ENCODE measurements at places on chromosomes 7 and 10.

GRCh38 chr10:24639124-24639523, 84.6 kb downstream of the ARHGAP21 start:
- DNase-seq = no peak

DNA sequence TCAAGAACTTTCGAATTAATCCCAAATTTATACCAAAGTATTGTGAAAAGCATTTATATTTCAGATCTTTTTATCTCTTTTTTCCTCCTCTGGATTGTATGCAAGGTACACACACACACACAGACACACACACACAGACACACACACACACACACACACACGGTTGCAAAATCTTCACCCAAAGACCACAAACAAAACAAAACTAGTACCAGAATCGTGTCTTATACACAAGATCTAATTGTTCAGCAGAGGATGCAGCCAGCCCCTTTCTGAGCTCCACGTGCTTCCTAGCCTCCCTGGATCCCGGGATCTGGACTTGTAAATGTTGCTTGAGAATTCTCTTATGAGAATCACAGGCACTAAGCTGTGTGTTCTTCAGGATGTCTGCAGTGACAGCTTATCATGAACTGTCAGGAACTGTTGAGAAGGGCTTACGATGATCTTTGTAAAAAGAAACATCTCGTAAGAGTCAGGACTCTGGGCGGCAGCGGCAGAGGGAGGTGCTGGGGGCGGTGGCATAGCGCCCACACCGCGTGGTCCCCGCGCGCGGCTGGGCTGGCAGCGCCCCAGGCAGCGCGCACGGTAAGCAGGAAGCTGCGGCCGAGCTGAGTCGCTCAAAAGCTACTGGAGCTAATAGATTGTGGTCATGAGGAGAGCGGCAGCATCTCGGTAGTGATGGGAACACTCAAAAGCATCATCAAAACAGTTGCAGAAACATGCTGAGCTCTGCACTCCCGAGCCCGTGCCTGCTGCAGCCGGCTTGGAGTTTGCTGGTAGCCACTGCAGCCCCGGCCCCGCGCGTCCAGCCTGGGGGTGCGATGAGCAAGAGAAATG, 277.6 kb downstream of the GATA3 start:
- DNase-seq = no peak

- DNase-seq = no peak
Observed at GRCh38 chr10:50809596-50809995, 69.9 kb downstream of the ASAH2B start.

GRCh38 chr10:52250510-52250909, 63.6 kb upstream of the DKK1 start:
- DNase-seq = no peak

DNA sequence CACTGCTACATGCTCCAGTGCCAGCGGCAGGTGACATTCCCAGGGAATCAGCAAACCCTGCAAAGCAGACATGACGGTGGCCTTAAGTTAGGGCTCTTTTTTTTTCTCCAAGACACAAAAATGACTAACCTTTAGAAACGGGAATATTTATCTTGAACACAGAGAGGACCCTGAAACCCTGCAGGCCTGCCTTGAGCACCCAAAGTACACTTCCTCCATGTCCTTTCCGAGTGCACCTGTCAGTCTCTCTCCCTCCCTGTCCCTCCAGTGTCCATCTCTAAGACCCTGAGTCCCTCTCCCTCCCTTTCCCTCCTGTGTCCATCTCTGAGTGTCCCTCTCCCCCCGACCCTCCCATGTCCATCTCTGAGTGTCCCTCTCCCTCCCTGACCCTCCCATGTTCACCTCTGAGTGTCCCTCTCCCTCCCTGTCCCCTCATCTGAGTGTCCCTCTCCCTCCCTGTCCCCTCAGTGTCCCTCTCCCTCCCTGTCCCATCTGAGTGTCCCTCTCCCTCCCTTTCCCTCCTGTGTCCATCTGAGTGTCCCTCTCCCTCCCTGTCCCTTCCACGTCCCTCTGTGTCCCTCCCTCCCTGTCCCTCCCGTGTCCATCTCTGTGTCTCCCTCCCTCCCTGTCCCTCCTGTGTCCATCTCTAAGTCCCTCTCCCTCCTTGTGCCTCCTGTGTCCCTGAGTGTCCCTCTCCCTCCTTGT, 51.2 kb upstream of the CAMK2B start:
- DNase-seq = no peak

Measured in HepG2 (cell line).